Foreskin fibroblast (primary cell): ENCODE measurements at places on chromosomes 2 and 18.
A peak's percentile ranks its signal among the peaks of the same experiment; 100 is the strongest.

- peak; percentile 84 for DNase-seq
Observed at GRCh38 chr2:215917953-215918620, 95.3 kb downstream of the MREG start.

- DNase-seq, result peak; percentile 98
Observed at GRCh38 chr18:3688690-3689089, 238.7 kb downstream of the TGIF1 start.

DNA sequence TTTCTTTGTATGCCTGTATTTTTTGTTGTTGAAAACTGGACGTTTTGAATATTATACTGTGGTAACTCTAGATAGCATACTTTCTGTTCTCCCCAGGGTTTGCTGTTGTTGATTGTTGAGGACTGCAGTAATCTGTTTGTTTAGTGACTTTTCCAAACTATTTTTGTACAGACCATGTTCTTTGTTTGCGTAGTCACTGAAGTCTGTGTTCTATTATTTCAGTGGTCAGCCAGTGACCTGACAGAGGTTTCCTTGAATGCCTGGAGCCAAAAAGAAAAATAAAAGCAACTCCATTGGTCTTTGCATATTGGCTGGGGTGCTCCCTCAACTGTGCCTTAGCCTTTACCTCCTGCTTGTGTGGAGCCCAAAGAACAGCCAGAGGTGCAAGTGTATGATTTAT lies 42.7 kb upstream of the PHLPP1 start:
- DNase-seq, result peak; percentile 15

DNA sequence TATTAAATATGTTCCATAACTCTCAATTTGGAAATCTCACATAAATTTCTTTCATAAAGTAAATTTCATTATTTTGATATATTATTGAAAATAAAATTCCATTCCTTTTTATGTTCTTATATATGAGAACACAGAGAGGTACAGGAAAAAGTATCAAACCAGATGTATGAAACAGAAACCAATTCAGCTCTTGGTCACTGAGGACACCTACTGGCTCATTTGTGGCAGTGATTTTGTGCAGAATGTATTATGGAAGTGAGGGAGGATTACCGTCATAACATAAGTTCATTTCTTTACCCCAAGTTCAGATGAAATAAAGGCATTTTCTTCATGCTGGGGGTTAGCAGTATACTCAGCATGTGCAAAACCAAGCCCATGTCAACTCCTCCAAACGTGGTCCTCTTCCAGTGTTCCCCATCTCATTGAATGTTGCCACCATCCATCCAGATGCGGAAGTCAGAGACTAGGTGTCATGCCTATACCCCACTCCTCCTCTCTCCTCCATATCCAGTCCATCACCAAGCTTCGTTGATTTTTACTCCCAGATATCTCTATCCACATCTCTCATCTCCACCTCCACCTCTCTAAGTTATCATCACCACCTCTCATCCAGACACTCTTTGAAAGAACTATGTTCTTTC lies 41.7 kb upstream of the MALL start:
- peak; percentile 63 for DNase-seq

DNA sequence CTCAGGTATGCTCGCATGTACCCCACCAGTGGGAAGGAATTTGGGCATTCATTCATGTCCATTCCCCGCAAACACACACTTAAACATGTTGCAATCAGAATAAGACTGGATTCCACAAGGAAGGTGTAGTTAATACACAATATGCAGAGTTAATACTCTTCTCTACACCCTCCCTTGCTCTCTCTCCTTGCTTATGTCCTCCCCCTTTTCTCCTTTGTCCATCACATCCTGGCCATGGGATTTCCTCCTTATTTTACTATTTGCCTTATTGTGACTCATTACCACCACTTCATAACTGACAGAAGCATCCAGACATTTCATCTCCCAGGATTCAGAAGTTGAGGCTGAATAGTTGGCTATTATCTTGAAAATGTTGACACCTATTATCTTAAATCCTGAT lies 473.8 kb upstream of the SPHKAP start:
- DNase-seq, result peak; percentile 26

DNA sequence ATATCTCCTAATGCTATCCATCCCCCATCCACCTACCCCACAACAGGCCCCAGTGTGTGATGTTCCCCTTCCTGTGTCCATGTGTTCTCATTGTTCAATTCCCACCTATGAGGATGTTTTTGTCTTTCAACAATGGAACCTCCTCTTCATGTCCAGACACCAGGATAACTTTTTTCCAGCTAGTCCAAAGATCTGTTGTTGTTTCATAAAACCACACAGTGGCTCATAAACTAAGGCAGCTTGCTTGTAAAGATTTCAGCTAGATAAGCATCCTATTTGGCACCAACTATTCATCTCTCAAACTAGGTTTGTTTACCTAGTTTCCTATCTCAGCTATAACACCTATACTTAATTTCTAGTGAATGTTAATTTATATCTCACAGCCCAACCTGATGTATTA lies 937.7 kb downstream of the TRIB2 start:
- DNase-seq, result no peak

DNA sequence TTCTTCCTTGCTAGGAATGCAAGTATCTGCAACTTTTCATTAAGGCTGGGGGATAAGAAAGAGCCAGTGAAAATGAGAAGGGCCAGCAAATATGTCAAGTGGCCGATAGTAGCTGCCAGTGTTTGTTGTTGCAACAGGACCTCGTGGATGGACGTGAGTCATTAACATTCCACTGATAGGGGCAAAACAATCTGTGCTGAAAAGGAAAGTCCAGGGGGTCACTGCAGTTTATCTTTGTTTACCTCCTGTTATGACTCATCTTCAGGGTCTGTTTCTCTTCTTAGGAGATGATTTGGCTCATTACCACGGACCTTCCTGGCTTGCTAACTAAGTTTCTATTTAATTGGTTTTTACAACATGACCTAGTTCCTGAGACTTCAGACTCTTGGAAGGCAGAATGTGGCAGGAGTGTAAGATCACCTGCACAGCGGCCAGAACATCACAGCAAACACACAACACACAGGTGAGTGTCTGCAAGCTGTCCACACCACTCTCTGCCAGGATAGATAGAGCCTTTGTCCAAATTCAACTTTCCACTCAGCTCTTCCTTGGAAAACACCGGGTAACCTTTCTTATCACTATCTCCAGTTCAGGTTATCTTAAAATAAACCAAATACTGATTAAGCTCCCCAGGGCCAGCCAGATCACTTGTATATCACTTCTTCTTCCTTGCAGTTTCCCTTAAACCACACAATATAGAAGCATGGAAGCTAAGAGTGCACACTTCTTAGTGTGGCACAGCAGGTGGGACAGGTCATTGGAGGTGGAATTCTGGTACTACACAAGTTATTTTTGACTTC lies 157.5 kb upstream of the LMAN1 start:
- peak; percentile 76 for DNase-seq

DNA sequence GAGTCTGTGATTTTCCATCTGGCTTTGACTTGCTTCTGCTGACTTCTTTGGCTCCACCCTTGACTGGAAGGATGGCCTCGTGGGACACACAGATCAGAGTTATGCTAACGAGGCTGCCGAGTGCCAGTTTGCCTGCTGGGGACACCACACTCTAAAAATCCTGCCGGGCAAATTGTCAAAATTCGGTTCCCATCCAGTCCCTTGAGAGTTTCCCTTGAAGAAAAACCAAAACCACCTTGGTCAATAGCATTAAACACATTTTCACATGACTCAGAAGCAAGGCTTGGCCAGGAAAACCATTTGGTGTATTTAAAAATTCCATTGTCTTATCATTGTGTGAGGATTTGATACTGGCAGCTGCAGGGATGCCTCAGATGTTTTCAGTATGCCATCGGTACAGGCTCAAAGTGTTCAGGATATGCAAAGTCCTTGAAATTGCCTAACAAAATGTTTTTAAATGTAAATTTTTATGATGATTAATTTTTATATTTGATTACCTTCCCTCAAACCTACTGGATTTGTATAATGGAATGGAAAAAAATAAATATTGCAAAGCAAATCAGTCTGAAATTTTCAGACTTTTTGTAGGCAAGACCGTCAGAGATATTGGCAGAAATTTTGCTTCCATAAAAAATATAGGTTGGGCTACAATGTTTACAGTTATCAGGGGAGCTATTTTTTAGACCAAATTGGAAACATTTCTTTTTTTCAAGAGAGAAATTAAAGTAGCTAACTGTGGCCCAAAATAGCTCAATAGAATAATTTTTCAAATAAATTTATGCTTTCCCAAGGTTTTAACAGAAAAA lies 41.6 kb downstream of the KCNE4 start:
- no peak for DNase-seq

DNA sequence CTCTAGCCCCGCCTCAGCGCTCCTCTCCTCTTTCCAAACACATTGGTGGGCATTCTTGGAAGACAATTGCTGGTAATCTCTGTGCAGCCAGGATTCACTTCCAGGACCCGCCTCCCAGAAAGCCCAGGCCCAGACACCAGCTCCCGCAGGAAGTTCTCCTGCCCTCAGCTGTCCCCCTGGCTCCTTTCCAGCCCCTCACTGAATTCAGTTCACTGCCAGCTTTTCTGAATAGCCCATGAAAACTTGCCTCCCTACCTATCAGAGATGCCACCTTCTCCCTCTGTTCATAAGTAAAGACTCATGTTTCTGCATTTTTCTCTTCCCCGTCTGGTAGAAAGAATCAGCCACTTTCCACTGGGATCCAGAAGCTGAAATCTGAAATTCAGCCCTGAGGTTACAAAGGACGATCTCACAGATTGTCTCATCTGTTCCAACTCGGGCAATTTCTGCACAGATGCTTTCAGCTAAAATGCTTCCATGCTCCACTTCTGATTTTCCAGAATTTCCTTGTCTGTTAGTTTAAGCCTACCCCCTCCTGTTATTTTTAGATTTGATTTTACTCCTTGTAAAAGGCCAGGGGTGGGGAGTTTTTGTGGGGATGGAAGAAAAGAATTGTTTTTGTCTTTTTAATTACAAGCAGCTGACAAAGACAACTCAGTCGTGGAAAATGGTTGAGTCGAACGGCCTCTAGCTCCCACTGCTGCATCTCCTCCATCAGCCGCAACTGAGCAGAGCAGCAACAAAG lies 98.1 kb downstream of the SP3 start:
- DNase-seq, result no peak

DNA sequence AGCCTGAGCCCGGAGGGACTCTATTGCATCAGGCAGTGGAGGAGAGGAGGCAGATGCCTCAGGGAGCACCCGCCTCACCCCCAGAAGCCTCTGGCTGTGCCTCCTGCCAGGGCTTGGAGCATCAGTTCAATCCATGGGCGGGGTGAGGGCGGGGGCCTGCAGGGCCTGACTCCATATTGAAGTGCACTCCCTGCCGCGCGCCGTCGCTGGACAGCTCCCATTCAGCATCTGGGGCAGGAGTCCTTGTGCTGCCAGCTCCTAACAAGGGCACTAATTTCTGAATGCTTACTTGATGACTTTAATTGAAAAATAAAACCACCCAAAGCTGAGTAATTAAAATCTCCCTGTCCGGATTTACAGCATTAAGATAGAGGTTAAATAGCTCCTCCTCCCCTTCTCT lies 23.8 kb downstream of the C1QL2 start:
- no peak for DNase-seq

DNA sequence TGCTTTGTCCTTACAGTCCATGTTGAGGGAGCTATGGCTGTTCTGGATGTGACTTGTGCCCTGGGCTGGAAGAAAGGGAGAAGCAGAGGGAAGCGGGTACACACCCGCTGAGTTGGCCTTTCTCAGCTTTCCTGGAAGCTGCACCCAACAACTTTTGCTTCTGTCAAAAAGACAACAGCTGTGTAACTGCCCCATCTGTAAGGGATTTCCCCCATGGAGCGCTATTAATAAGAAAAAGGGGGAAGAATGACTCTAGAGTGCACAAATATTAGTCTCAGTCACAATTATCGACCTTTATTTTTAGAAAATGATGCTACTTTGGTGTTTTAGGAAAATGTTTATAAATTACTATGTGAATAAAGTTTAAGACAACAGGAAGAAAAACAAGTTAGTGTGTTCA lies 368.3 kb downstream of the RAD51AP2 start:
- no peak for DNase-seq

DNA sequence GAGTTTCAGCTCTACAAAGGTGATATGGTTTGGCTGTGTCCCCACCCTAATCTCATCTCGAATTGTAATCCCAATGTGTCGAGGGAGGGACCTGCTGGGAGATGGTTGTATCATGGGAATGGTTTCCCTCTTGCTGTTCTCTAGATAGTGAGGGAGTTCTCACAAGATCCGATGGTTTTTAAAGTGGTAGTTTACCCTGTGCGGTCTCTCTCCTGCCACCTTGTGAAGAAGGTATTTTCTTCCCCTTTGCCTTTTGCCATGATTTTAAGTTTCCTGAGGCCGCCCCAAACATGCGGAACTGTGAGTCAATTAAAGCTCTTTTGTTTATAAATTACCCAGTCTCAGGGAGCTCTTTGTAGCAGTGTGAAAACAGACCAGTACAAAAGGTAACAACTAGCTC lies 306.0 kb downstream of the LRP1B start:
- DNase-seq, result no peak

DNA sequence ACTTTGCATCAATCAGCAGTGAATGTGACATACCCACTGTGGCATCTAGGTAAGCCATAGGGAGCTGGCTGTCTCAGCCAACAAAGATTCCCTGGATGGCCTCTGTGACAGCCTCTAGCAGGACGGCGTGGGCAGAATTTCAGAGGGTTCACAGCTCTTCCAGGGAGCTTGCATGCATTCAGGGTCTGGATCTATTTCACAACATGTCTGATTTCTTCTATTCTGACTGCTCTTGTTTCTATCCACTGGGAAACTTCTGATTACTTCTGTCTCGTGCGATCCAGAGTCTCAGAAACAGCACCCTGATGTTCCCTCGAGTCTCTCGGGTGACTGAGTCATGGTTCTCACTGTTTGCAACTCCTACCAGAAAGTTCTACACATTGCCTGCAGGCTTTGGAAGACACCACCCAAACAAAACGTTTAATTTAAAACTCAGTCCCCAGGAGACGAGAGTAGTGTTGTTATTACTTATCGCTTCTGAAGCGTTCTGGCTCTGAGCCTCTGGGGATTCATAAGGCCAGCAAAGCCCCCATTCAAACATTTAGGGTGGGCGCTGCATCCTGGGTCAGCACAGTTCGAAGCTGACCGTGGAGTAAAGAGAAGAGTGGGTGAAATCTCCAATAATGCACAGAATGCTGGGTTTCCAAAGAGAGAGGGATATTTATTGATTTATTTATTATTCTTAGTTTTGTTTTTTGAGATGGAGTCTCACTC lies 41.9 kb upstream of the ODC1 start:
- DNase-seq, result no peak

GRCh38 chr2:183610724-183611123 lies 486.5 kb downstream of the NUP35 start:
- DNase-seq, result no peak

- no peak for DNase-seq
Observed at GRCh38 chr2:175449616-175450015, 268.1 kb upstream of the ATP5MC3 start.

DNA sequence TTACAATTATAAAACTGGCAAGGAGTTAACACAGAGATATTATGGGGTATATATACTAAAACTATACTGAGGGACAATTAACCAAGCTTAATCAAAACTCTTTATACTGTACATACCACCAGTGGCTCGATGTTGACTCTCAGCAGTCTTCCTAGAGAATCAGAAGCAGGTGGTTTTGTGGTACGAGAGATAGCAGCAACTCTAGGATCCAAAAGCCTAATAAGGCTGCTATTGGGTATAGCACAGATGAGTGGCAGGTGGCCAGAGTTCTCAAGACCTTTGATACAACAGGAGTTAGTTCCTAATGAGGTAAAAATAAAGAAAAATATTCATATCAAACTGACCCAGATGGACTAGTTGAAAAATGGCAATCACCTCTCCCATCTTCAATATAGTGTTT lies 45.5 kb upstream of the COL5A2 start:
- no peak for DNase-seq

- DNase-seq, result no peak
Observed at GRCh38 chr18:65659312-65659711, 91.5 kb upstream of the CDH7 start.
